ENCODE measurements at places on chromosomes 6 and 20.

GRCh38 chr6:34513646-34514045 is 42.5 kb downstream of the SPDEF start:
- no peak for DNase-seq

GRCh38 chr20:61510778-61511330 is 258.8 kb downstream of the CDH4 start:
- DNase-seq = no peak

- DNase-seq = no peak
These were observed 58.0 kb upstream of the SALL4 start for GRCh38 chr20:51860111-51860882.

DNA sequence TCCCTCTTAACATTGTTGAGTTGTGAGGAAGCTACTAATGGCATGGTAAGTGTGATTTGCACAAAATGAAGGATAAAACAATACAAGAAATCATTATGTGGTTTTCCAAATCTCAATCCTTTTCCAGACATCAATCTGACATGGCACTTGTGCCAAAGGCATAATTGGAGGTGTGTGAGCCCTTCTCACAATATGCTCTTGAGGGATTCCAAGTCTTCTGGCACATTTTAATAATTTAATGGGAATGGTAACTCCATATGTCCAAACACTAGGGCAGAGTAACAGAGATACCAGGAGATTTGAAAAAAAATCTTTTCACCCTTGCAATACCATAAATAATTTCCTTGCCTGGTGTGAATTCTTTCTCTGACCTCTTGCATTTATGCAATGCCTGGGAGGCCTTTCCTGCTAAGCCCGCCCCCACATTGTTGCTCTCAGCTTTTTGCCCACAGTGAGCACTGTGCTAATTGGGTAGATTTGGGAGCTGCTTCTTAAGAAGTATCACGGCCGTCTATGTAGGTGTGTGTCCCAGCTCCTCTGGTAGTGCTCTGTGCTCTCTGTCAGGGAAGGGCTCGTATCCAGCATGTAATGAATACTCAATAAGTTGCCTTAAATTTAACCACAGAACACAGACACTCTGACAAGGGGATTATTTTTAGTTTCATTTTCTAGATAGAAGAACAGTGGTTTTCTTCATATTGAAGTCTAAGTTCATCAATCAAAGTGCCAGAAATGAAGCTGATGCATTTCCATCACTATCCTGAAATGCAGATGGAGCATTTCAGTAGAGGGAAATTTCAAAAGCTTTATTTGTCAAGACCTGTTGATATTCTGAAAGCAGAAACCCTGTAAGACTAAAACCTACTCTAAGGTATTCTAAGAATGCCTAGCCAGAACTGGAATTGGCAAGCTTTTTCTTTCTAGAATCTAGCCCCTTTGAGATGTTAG is 54.4 kb upstream of the CEP85L start:
- DNase-seq = peak; percentile 22

- DNase-seq = no peak
These were observed 236.3 kb downstream of the PTPRK start for GRCh38 chr6:128284128-128284527.

GRCh38 chr6:29597184-29597583 is 12.3 kb downstream of the OR2H2 start:
- no peak for DNase-seq

DNA sequence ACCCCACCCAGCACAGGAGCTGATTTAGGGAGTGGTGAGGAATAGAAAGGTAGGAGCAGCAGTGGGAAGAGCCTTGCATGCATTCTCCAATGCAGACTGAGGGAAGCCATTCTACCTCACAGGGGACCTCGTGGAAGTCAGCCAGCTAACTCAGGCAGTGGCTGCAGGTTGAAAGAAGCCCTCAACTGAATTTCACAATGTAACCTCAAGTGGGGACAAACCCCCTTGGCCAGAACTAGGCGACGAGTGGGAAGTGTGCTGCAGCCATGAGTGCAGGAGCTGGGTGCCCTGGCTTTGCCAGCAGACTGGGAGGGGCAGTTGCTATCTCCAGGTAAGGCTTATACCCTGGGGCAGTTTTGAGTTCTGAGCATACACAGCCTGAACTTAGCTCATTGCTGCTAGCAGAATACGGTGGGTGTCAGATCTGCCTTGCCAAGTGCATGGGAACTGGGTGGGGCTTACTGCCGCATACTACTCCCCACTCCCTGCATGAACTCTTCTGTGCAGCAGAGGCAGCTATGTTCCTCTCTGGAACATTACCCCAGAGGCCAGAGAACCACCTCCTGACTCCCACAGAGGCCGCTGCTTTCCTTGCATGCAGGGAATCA is 126.5 kb downstream of the CDK19 start:
- DNase-seq = no peak

DNA sequence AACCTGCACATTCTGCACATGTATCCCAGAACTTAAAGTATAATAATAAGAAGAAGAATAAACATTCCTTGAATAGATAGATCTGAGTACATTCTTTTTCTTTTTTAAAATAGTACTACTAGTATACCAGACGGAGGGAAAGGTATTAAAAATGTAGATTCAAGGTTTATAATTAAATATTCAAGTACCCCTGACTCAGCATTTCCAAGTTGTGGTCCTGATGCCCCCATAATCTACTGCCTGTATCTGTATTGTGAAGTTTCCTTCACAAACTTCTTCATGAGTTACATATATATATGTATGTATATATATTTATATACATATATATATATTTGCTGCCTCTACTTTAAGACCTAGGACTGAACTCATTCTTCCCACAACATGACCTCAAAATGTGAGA is 14.0 kb downstream of the FRK start:
- DNase-seq = no peak

DNA sequence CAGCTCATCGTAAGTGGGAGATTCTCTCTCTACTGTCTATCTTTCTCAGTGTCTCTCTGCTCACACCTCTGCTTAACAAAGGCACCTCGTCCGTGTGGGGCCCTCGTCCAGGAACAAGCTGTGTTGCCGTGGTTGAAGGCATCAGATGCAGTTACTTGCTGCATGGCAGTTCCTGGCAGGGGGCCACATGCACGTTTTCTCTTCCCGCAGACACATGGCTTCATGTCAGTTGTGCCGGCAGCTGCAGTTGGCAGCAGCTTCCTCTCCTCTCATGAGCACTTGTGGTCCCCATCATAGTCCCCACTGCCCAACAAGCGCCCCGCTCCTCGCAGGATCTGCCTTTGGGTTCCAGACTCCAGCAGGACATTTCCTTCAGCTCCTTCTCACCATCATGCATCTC is 7.1 kb upstream of the AFDN start:
- DNase-seq = no peak

GRCh38 chr6:143015300-143015706 is 45.4 kb upstream of the AIG1 start:
- no peak for DNase-seq

- no peak for DNase-seq
These were observed 31.4 kb downstream of the PTK7 start for GRCh38 chr6:43107344-43108062.

DNA sequence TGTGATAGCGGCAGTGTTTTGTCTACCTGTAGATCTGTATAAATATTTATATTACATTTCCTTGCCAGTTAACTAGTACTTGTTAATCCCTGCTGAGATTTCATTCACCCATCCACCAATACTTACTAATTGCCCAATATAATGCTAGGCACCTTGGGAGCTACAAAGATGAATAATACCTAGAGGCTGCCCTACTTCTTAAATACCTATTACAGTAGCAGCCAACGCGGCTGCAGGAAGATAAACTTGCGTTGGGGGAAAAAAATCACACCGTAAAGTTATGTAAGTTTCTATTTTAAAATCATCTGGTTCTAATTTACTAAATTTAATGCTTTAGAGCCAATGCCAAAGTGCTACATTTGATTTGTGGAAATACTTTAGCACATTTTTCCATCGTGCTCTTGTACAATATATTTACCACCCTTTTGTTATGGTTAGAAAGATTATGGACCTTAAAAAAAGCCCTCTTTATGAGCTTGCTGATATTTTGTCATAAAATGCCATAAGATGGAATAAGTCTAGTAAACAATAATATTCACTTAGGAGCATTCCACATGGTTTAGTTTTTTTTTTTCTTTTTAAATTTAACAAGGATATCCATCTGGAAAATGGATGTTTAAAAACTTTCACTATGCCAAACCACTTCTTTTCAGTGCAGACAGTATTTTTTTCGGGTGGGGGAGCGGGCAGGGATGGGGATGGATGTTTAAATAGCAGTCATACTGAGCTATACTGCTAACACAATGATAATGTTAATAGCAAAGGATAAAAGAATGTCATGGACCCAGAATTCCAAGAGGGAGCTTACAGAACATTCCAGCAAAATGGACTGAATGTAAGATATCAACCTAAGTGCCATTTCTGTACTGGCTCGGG is 13.2 kb upstream of the NEDD9 start:
- no peak for DNase-seq

DNA sequence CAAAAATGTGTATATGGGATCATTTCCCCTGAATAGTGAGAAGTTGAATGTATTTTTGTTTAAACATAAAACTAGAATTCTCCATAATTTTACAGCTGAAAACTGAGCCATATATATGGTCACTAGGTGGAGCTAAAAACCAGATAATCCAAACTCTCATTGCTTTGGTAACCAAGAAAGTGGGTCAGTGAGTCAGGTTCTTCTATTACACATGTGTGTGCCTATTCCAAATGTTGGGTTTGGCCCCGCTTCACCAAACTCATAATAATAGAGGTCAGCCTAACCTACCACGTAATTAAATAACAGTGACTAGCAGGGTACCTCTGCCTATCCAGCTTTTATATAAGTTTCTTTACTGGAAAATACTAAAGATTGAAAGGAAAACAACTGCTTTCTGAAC is 19.3 kb upstream of the RNGTT start:
- DNase-seq = peak; percentile 43

GRCh38 chr6:26223650-26224546 is 136.7 kb downstream of the HFE start:
- peak; percentile 81 for DNase-seq

DNA sequence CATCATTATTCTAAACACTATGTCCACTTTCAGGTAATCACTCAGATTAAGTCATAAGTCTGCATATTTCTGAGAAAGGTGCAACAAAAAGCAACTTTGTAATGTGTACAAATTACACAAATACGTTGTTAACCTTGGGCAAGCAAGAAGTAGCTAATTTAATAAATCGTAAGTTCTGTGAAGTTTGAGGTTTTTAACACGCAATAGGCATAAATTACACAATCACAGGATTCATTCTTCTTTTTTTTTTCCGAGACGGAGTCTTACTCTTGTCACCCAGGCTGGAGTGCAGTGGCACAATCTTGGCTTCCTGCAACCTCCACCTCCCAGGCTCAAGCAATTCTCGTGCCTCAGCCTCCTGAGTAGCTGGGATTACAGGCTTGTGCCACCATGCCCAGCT is 57.2 kb upstream of the F13A1 start:
- DNase-seq = no peak

GRCh38 chr20:4563534-4563933 is 158.2 kb upstream of the PRND start:
- DNase-seq = peak; percentile 32

DNA sequence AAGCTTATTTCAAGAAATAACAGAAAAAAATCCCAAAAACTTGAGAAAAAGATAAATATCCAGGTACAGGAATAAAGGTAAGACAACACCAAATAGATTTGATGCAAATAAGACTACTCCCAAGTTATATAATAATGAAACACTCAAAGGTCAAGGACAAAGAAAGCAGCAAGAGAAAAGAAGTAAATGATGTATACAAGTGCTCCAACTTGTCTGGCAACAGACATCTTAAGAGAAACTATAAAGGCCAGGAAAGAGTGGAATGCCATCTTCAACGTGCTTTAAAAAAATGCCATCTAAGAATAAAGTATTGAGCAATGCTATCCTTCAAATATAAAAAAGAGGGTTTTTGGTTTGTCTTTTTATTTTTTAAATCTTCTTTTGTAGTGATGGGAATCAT is 54.2 kb downstream of the REV3L start:
- DNase-seq = no peak

GRCh38 chr20:61092251-61092650 is 159.8 kb upstream of the CDH4 start:
- no peak for DNase-seq

DNA sequence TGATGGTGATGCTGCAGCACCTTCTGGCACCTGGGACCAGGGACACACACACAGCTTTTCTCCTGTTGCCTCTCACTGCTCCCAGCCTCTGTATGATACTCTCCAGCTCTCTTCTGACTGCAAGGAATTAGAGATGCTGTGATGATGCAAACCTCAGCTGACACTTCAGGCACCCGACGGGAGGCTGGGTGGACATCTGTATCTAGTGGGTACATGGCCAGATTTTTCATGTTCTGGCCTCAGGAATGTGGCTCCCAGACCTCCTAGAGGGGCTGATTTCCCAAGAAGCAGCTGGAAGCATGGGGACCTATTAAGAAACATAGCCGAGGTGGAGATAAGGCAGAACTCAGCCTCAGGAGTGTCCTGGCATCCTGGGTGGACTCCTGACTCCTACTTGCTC is 6.8 kb upstream of the EPB41L1 start:
- peak; percentile 41 for DNase-seq

DNA sequence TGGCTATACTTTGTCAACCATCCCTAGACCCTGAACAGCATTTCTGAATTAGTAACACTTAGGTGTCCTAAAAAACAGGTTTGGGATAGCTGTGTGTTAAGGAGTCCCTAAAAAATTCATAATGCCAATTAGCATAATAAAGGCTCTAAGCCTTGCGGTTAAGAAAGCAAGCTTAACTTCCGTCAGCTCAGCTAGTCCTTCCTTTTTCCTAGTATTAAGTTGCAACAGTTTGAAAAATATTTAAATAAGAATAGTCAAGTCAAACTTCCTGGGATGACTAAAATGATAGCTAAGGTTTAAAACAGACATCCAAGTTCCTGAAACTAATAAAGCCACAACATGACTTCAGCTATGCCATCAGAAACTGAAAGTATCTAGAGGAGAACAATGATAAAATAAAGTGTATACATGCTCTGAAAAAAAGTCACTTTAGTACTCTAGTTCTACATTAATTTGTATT is 3.5 kb downstream of the AKIRIN2 start:
- no peak for DNase-seq

DNA sequence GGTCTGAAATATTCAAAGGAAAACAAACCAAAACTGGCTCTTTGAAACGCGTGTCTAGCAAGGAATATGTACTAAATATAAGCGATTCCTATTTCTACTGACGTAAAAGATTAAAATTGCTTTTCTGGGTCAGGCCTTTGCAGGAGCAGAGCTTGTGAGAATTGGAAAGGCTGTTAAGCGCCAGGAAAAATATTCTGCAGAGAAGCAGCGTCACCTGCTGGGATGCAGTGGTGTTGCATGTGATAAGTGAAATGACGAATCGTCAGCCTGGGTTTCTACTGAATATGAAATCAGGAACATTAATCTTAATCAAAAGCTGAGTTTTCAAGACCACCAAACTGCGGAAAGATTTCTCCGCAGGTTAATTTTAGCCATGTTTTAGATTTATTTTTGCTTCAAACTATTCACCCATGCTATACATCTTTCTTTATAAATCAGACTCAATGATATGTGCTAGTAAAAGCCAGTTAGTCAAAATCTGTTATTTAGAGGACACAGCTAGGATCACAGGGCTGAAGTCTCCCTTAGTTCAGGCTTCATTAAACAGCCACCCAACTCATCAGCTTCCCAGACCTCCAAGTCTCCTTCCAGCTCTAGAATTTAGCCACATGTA is 67.4 kb downstream of the ALDH8A1 start:
- DNase-seq = peak; percentile 82

GRCh38 chr6:1613688-1614447 is 4.2 kb downstream of the FOXC1 start:
- no peak for DNase-seq

GRCh38 chr6:77231438-77232305 is 231.6 kb downstream of the HTR1B start:
- DNase-seq = no peak

GRCh38 chr6:126188279-126188909 is 151.5 kb upstream of the CENPW start:
- no peak for DNase-seq
